ENCODE measurements at places on chromosomes 2 and 18. TPM values are rescaled to one million over a fixed set of nuclear protein-coding genes. Genes with fewer than 3 reads are reported as not detected.
A peak's percentile ranks its signal among the peaks of the same experiment; 100 is the strongest.

- DNase-seq, result no peak
- H3K27me3 ChIP-seq, result no peaks in the 10 kb centered on the region
- no peaks in the 10 kb centered on the region for H3K36me3 ChIP-seq
- H3K27ac ChIP-seq, result peak overlapping the region; percentile 1
- no peak overlapping the region for H3K4me3 ChIP-seq
These were observed 118.7 kb downstream of the VAPA start for GRCh38 chr18:10032331-10033015.

GRCh38 chr2:178782236-178782635, 25.0 kb downstream of the TTN start:
- H3K4me1 ChIP-seq, result no peaks in the 10 kb centered on the region
- no peaks in the 10 kb centered on the region for H3K36me3 ChIP-seq
- no peak for DNase-seq
- no peak overlapping the region for H3K4me3 ChIP-seq
- no peaks in the 10 kb centered on the region for H3K27me3 ChIP-seq

- no peak overlapping the region for H3K4me3 ChIP-seq
- H3K27me3 ChIP-seq, result no peaks in the 10 kb centered on the region
- no peaks in the 10 kb centered on the region for H3K36me3 ChIP-seq
These were observed 304.0 kb downstream of the ZNF521 start for GRCh38 chr18:25047983-25048382.

GRCh38 chr2:41907771-41908207, 140.0 kb upstream of the PKDCC start:
- no peaks in the 10 kb centered on the region for H3K4me1 ChIP-seq
- H3K4me3 ChIP-seq, result no peak overlapping the region
- H3K27me3 ChIP-seq, result no peaks in the 10 kb centered on the region
- no peak overlapping the region for H3K27ac ChIP-seq
- no peaks in the 10 kb centered on the region for H3K36me3 ChIP-seq

DNA sequence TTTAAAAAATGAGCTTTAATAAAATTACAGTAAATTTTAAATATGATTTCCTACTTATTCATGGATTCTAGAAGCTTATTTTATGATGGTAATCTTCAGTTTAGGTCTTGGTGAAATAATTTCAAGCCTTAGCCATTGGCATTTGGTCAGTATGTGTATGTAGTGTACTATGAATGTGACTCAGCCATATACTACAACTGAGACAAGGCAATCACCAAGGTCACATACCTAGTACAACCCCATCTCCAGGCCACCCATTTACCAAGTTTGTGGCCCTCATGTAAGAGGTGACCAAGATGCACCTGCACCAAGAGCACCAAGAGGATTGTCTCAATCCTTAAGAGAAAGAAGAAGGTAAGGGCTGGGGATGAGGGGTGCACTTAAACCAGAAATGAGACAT, 54.8 kb upstream of the FRZB start:
- H3K27me3 ChIP-seq, result no peaks in the 10 kb centered on the region
- peaks cover 2% of the 10 kb centered on the region for H3K4me1 ChIP-seq
- no peak overlapping the region for H3K4me3 ChIP-seq

DNA sequence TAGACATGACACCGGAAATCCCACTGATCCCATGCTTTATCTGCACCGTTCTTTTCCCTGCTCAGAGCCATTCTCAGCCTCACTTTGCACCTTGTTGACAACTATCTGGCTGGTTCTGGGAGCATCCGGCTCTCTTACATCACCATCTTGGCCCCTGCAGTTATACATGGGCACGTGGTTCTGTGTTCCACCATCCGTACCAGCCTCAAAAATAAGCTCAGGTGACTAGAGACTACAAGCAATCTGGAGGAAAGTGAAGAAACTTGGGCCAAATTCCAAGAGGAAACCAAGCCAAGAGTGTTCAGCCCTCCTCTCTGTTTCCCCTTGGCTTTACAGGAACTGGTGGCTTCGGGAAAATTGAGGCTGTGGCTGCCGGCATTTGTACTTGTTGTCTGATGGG, 244.6 kb upstream of the ACVR2A start:
- no peaks in the 10 kb centered on the region for H3K27me3 ChIP-seq
- DNase-seq, result no peak
- H3K4me1 ChIP-seq, result no peaks in the 10 kb centered on the region
- no peaks in the 10 kb centered on the region for H3K36me3 ChIP-seq
- H3K4me3 ChIP-seq, result no peak overlapping the region
- no peak overlapping the region for H3K27ac ChIP-seq

RFTN2 gene
- 8.0 TPM for polyA plus RNA-seq
